Naive B cell (primary cell): ENCODE measurements at places on chromosomes 7 and 10. TPM values are rescaled to one million over a fixed set of nuclear protein-coding genes. Genes with fewer than 3 reads are reported as not detected.
A peak's percentile ranks its signal among the peaks of the same experiment; 100 is the strongest.

KIAA1217 gene
- polyA plus RNA-seq: not detected

- H3K4me1 ChIP-seq: peaks cover 21% of the 10 kb centered on the region
- peak within 1 kb of the TSS; percentile 81 for H3K27ac ChIP-seq
- H3K4me3 ChIP-seq: peak within 1 kb of the TSS; percentile 94
- no peaks in the 10 kb centered on the region for H3K36me3 ChIP-seq
- H3K27me3 ChIP-seq: peaks cover 12% of the 10 kb centered on the region
Measured at GRCh38 chr7:130668258-130669084, at the start of gene COPG2. Gene COPG2 (minus strand): TSS chr7:130668748. CDS start chr7:130668668, 80 bp downstream.

- H3K4me1 ChIP-seq: no peaks in the 10 kb centered on the region
- no peak overlapping the region for H3K4me3 ChIP-seq
- DNase-seq: no peak
- H3K27ac ChIP-seq: no peak overlapping the region
- H3K36me3 ChIP-seq: no peaks in the 10 kb centered on the region
- H3K27me3 ChIP-seq: no peaks in the 10 kb centered on the region
Measured at GRCh38 chr7:43784030-43784584, 25.6 kb downstream of the BLVRA start.

GRCh38 chr7:101589976-101590662 is 39.0 kb downstream of the MYL10 start:
- no peak overlapping the region for H3K4me3 ChIP-seq
- no peaks in the 10 kb centered on the region for H3K36me3 ChIP-seq
- peaks cover 18% of the 10 kb centered on the region for H3K27me3 ChIP-seq
- DNase-seq: no peak
- peaks cover 3% of the 10 kb centered on the region for H3K4me1 ChIP-seq
- no peak overlapping the region for H3K27ac ChIP-seq

GRCh38 chr10:7717767-7718166 is 14.7 kb downstream of the ITIH2 start:
- H3K27me3 ChIP-seq: peaks cover 38% of the 10 kb centered on the region
- no peak for DNase-seq
- no peak overlapping the region for H3K27ac ChIP-seq

- no peak overlapping the region for H3K27ac ChIP-seq
- no peak for DNase-seq
- peaks cover 13% of the 10 kb centered on the region for H3K4me1 ChIP-seq
Measured at GRCh38 chr10:80406204-80406603, 2.1 kb upstream of the PRXL2A start.

DNA sequence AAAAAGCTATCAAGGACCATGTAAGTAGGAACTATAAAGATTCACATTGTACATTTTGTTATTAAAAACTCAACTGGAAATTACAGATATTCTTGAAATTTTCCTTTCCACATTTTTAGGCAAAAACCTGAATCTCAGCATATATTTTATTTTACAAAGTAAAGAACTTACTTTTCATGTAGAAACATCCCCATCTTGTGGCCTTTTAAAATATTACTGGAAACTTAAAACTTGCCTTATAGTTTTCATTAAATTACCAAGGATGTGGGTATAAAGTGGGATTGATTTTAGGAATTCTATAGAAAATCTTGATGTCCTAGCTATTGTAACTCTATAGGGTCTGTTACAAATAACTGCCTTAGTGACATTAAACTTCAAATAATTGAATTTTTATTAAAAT is 10.6 kb downstream of the DBF4 start:
- H3K4me3 ChIP-seq: no peak overlapping the region
- no peak overlapping the region for H3K27ac ChIP-seq
- DNase-seq: peak; percentile 34
- H3K27me3 ChIP-seq: no peaks in the 10 kb centered on the region

GRCh38 chr10:118720685-118721538 is 33.9 kb downstream of the CACUL1 start:
- H3K4me1 ChIP-seq: peaks cover 6% of the 10 kb centered on the region
- no peaks in the 10 kb centered on the region for H3K27me3 ChIP-seq
- peaks cover 3% of the 10 kb centered on the region for H3K36me3 ChIP-seq
- peak; percentile 36 for DNase-seq

- no peak overlapping the region for H3K27ac ChIP-seq
- H3K27me3 ChIP-seq: no peaks in the 10 kb centered on the region
- H3K36me3 ChIP-seq: peaks cover 6% of the 10 kb centered on the region
- H3K4me3 ChIP-seq: no peak overlapping the region
- H3K4me1 ChIP-seq: peaks cover 11% of the 10 kb centered on the region
Measured at GRCh38 chr10:88233870-88234269, 349.2 kb downstream of the RNLS start.
